Calu3 (cell line): ENCODE measurements at places on chromosomes 2 and 18.

DNA sequence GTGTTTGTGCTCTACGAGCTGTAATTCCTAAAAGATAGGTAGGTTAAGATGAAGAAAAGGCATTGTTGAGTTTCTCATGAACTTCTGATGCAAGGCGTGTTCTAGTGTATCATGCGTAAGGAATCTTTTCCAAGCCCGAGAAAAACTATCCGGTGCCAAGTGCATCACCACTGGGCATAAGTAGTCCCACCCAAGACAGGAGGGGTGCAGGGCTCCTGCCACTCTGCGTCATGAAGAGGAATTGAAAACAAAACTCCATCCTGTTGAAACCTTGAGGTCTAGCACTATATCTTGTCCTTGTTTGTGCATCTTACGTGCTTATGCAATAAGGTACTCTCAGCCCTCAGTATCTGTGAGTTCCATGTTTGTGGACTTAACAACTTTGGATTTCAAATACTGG, 45.7 kb downstream of the RAB31 start:
- no peak for DNase-seq

- no peak for DNase-seq
Measured at GRCh38 chr18:10391506-10391905, 62.9 kb upstream of the APCDD1 start.

DNA sequence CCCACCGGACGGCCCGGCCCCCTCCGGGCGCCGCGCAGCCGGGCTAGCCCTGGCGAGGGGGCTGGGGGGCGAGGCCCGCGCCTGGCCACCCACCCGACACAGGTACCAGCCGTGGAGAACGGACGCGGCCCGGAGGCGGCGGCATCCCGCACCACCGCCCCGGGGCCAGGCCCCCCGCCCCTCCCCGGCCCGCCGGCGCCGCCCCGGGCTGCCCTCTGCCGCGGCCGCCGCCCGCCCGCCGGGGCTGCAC, 405 bp downstream of the SOS1 start:
- DNase-seq, result no peak

GRCh38 chr2:37459095-37459981, 114.9 kb downstream of the QPCT start:
- no peak for DNase-seq

GRCh38 chr2:65129286-65129825, 550 bp downstream of the RAB1A start:
- DNase-seq, result peak; percentile 45

DNA sequence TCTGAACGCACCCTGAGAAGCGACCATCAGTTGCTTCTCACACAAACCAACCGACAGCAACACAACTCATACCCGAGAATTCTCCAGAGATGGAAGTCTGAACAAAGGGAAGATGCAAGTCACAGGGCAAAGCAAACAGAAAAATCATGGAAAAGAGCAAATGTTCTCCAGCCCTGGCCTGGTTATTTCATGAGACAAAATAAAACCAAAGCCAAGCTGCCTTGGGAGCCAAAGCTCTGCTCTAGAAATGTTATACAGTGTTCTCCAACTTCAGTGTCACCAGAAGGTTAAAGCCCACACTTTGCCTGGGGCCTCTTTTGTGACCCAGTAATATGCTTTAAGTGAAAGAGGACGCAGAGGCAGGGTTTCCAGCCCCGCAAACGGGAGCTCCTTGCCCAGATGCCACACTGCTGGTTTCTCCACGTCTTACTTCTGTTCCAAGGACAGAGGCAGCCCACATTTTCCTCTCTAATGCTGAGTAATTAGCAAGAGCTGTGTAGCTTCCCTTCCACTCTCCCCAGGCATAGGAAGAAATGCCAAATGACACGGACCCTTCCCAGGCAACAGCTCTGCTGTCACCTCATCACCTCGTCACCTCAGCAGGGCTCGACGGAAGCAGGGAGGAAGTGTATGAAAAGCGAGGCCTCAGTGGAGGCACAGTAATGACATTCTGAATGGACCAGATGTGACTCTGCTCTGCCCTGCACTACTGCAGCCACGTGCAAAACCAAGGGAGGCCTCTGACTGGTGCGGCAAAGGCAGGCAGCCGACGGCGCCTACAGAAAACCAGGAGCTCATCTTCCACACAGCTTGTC, 64.7 kb downstream of the FBXO15 start:
- no peak for DNase-seq

DNA sequence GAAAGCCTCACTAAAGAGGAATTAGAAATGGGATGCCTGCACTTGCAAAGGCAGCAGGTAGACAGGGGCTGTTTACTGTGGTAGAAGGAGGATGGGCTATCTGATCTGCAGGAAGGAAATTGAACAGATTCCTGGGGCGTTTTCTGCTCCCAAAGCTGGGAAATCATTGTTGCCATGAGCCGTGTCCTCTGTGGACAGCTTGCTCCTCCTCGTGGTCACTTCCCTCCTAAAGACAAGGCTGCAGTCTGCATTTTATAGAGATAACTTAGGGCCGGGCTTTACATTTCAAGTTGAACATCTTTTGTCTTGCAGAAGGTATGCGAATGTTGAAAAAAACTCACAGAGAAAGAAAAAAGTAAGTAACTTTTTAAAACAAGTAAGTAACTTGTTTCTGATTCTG, 50.9 kb downstream of the DCDC2C start:
- DNase-seq, result no peak

GRCh38 chr2:215439404-215439803, 3.5 kb upstream of the FN1 start:
- DNase-seq, result no peak

DNA sequence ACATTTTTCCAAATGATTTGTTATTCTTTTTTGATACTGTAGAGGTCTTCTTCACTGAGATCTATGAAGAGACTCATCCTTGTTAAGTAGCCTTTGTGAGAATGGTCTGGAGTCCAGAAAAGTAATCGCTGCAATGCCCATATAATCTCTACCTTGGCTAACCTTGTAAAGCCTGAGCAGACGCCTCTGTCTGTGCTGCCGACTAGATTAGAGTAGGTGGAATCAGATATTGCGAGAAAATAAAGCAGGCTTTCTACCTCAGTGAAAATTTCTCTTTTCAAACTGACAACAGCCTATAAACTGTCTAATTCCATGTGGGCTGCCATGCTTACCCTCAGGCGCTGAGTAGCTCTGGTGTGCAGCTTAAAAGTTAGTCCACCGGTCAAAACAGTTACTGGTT, 17.5 kb upstream of the CERS6 start:
- no peak for DNase-seq

DNA sequence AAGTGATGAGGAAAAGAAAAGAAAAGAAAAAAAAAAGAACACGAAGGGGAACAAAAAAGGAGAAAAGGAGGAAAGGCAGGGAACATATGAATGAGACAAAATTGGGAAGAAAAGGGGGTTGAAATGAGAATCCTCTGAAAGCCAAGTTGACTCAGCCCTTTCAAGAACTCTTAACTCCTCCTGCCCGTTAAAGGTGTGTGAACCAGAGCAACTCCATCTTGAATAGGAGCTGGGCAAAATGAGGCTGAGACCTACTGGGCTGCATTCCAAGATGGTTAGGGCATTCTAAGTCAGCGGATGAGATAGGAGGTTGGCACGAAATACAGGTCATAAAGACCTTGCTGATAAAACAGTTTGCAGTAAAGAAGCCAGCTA, 4.0 kb upstream of the POLE4 start:
- DNase-seq, result no peak

GRCh38 chr2:186590350-186590758, 498 bp downstream of the ITGAV start:
- DNase-seq, result peak; percentile 51
